ENCODE measurements at places on chromosomes 16 and 17.

- no peak for DNase-seq
Measured at GRCh38 chr16:35409503-35409902, 1950.1 kb downstream of the TP53TG3F start.

- DNase-seq, result no peak
Measured at GRCh38 chr17:10178506-10178991, 19.9 kb downstream of the GAS7 start.

- no peak for DNase-seq
Measured at GRCh38 chr17:10123093-10123492, 75.3 kb downstream of the GAS7 start.

GRCh38 chr16:68685685-68686478 lies 40.8 kb downstream of the CDH3 start:
- no peak for DNase-seq

- DNase-seq, result no peak
Measured at GRCh38 chr17:72255481-72255880, 134.7 kb downstream of the SOX9 start.

DNA sequence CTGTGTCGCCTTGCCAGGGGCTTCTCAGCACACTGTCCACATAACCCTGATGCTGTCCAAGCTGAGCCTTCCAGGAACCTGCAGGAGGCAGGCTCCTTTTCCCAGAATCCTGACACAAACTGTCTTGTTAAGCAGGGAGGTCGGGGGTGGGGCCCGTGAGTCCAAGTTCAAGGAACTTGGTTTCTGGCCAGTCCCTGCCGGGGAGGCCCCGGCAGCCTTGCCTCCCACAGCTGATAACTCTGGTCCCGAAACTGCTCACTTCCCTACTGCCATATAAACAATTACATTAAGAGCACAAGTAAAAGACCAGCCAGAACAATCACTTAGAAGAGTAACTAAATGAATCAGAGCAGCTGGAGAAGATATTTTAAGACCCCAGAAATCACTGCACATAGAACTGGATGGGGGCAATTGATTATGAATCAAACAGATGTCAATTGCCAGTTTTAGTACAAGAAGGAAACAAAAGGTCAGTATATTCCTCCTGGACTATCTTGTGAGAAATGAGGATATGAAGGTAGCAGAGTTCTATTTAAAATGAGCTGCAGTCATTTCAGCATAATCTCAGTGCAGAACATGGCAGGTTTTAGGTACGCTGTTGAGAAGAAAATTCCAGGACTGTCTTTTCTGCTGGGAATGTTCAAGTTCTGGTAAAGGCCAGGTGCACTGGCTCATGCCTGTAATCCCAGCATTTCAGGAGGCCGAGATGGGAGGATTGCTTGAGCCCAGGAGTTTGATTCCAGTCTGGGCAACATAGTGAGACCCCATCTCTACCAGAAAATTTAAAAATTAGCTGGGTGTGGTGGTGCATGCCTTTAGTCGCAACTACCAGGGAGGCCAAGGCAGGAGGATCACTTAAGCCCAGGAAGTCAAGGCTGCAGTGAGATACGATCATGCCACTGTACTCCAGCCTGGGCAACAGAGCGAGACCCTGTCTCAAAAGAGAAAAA lies 169.8 kb downstream of the PITPNC1 start:
- peak; percentile 50 for DNase-seq

GRCh38 chr17:28553000-28553505 lies 629 bp upstream of the UNC119 start:
- no peak for DNase-seq

DNA sequence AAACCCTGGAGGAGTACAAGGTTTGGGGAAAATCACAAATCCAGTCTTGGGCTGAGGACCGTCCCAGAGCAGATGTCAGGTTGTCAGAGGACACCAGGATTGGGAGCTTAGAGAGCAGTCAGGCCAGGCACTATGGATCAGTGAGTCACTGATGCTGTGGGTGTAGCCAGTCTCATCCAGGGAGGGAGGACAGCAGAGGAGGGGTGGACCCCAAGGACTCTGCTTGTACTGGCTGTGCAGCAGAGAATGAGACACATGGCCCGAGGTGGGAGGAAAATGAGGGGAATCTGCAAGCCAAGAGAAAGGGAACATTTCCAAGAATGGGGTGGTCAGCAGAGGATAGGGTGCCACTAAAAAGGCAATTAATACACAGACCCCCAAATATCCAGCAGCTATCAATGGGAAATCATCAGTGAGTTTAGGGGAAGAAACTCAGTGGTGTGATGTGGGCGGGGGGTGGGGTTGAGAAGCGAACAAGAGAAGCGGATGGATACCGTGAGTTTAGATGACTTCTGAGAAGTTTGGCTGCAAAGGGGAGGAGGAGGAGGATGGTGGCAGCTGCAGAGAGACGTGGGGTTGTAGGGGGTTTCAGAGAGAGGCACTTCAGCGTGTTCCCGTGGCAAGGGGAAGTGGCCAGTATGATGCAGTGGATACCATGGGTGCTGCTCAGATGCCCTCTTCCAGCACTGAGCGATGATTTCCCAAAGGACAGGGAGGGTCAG lies 43.9 kb downstream of the ARHGAP27 start:
- DNase-seq, result no peak

DNA sequence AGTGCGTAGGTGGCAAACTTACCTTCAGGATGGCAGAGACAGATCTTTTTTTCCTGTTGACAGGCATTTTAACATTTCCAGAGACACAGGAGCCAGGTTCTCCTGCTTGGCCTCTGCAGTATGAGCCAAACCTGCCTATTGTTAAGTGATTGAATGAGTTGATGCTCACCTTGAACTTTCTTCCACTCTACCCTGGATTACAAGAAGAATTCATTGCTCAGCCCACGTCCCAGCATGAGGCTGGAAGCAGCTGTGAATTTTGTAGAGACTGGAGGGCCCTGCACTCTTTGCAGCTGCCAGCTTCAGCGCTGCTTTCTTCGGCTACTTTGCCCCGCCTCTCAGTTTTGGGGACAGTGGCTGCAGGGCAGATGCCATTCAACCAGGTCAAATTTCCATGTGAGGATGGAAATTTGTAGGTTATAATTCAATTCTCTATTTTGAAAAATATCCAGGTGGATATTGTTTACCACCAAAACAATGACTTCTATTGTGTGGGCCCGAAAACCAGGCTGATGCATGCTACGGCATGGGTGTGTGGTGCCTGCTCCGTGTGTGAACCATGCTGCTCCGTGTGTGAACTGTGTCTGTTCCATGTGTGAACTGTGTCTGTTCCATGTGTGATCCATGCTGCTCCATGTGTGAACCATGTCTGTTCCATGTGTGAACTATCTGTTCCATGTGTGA lies 75.2 kb upstream of the METTL9 start:
- DNase-seq, result peak; percentile 30

DNA sequence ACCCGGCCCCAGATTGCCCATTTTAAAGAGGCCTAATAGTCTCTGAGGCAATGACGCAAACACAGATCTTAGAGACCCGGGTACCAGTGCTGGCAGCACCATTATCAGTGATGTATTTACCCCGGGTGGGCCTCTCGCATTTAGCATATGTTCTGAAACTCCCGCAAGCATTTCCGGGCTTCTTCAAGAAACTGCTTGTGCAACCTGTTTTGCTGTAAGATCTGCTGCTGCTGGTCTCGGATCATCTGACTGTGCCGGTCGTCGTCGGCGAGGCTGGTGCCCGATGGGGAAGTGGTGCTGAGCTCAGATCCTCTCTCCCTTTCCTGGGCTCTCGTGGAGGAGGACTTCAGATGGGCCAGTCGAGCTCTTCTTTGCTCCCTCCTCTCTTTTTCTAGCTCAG lies 12.5 kb downstream of the CEP295NL start:
- no peak for DNase-seq

- no peak for DNase-seq
Measured at GRCh38 chr17:69717819-69718218, 303.3 kb downstream of the MAP2K6 start.

- no peak for DNase-seq
Measured at GRCh38 chr16:84322749-84323148, 28.1 kb downstream of the WFDC1 start.

DNA sequence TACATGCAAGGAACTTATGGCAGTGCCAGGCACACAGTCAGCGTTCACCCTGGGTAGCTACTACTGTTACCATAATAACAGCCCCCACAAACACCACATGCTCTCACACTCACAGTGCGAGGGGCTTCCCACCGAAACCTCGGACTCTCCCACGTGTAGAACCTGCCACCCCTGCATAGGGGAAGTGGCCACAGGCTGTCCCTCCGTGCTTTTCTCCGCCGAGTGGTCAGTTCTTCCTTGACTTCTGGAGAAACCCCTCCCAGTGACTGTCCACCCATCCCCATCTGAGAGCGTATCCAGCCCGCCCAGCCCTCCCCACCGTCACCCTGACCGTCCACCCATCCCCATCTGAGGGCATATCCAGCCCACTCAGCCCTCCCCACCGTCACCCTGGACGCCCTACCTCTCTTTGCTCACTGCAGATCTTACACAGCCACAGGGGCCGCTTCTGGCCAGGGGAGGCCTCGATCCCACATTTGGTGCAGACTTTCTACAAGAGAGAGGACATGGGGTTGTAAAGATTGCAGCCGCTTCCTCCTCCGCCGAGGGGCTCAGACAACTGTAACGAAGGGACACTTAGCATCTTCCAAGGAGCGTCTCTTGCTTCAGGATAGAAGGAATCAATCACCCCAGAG lies 71.1 kb downstream of the RPH3AL start:
- DNase-seq, result no peak

DNA sequence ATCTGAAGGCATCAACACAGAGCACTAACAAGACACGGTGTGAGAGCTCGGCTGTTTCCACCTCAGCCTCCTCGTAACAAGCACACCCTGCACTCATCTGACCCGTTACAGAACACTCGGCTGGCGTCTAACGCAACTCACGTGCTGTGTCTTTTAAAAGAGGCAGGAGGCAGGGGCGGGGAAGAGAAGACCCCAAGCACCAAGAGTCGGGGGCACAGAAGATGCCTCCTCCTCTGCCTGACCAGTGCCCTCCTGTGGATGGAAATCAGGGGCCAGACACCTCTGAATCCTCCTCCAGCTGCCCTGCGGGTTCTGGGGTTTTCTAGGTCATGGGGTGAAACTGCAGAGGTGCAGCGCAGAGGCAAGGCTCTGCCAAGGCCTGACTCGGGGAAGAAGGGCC lies 74.3 kb downstream of the ZNF778 start:
- no peak for DNase-seq

DNA sequence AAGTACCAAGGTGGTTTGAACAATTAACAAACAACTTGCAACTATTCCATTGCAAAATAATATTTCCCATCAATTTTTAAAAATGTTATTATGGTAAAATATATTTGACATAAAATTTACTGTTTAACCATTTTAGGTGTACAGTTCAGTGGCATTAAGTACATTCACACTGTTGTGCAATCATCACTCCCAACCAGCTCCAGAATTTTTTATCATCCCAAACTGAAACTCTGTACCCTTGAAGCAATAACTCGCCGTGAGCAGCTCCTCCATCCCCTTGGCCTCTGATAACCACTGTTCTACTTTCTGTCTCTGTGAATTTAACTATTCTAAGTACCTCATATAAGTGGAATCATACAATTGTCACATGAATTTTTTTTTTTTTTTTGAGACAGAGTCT lies 33.6 kb upstream of the ATF7IP2 start:
- no peak for DNase-seq

DNA sequence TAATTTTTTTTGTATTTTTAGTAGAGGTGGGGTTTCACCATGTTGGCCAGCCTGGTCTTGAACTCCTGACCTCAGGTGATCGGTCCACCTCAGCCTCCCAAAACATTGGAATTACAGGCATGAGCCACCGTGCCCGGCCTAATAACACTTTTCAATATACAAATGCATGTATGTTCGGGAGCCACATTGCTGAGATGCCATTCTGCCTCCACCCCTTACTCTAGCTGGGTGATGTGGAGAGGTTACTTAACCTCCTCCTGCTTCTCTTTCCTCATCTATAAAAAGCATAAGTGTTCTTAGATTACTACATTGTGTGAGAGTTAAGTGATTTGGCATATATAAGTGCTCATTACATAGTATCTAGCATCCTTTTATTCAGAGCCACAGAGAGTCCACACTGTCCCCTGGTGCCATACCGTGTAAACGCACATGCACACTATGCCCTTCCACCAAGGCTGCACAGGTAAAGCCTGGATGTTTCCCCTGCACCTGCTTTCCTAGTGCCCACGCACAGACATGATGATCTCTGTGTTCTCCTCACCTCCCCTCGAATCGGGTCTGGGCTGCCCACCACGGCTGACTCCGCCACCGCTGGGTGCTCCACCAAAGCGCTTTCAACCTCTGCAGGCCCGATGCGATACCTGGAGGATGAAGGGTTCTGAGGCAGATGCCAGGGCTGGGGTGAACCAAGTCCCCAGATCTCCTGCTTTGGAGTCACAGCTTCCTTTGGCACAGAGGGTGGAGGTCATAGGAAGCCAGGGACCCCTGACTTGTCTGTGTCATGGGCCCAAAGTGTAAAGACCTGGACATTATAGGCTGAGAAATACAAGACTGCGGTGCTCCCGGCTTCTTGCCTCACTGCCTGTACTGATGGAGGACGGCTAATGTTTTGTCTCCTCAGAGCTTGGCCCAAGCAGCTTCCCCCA lies 49.0 kb upstream of the ACSM2B start:
- no peak for DNase-seq
